CD8-positive, alpha-beta memory T cell (primary cell): ENCODE measurements at places on chromosomes 12 and 14. TPM values are rescaled to one million over a fixed set of nuclear protein-coding genes. Genes with fewer than 3 reads are reported as not detected.
A peak's percentile ranks its signal among the peaks of the same experiment; 100 is the strongest.

The CELA1 gene
- not detected for total RNA-seq

The P3H3 gene
- total RNA-seq, result 2.5 TPM

The SSPN gene
- total RNA-seq, result not detected

The MANSC1 gene
- total RNA-seq, result 0.31 TPM

The CATSPERB gene
- 1.1 TPM for total RNA-seq

The TCL1A gene
- not detected for total RNA-seq

The NR1H4 gene
- total RNA-seq, result not detected

The SINHCAF gene
- total RNA-seq, result 143 TPM

The SERPINA6 gene
- total RNA-seq, result not detected

GRCh38 chr12:30136696-30137095 lies 353.0 kb upstream of the TMTC1 start:
- DNase-seq, result no peak

DNA sequence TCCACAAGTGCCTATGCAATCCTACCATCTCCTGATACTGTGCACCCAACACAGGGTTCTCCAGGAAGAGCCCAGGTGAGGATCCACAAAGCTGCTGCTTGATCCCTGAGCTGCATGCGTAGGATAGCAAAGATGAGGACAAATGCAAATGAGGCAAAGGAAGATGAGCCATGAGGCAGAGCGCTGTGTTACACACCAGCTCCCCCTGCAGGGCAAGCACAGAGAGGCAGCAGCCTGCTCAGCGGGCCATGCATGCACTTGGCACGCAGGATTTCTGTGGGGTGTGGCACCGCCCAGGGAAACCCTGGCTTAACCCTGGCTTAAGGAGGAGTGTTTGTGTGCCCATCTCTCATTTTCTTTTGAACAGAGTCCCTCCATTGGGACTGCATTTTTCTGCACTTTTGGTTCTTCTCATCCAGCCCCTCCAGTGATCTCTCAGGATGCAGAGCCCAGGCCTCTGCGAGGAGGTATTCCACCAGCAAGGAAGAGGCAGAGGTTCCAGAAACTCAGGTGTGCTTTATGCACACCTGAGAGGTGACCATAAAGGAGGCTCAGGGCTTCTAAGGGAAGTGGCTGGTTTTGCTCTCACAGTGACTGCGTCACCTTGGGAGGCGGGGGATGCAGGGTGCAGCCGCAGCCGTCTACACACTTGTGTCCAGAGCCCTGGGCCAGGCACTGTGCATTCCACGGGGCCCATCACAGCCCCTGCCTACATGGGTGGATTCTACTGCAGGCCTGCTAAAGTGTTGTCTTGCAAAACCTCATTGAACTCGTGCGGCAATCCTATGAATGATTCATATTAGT lies 973.3 kb upstream of the TMEM132C start:
- DNase-seq, result peak; percentile 8

- no peak for DNase-seq
Observed at GRCh38 chr12:64122154-64122553, 99.9 kb downstream of the KICS2 start.

DNA sequence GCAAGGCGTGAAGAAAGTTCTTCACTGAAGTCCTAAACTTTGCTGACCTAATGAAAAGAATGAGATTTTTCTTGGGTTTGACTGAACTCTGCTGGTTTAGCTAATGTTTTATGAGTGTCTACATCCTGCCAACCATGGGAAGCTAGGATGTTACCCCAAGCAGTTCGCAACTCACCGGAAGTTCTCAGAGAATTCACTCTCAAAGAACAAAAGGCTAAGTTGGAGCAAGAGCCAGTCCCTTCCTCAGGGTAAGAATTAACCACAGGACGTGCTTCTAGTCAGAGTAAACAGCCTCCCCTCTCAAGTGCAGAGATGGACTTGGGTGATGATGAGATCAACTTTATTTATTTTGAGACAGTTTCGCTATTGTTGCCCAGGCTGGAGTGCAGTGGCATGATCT lies 37.3 kb downstream of the TCHP start:
- no peak for DNase-seq

DNA sequence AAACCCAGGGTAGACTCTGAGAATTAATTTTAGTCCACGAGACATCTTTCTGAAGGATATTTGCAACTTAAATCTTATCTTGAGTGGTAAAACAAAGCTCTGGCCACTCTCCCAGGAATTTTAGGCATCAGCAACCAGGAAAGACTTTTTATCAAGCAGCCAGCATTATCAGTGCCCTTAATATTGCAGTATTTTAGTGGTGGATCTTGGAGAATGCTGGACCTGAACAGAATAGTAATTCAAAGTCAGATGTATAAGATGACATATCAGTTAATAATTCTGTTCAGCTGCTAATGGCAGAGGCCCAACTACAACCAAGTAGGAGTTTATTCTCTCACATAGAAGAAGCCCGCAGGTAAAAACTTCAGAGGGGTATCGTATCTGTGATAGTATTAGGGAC lies 59.0 kb upstream of the CRY1 start:
- DNase-seq, result no peak

GRCh38 chr14:105398044-105398725 lies at the start of gene TEX22:
TSS of gene TEX22 (plus strand) at chr14:105398538. CDS start at chr14:105399341, 803 bp downstream.
- peak; percentile 85 for DNase-seq

DNA sequence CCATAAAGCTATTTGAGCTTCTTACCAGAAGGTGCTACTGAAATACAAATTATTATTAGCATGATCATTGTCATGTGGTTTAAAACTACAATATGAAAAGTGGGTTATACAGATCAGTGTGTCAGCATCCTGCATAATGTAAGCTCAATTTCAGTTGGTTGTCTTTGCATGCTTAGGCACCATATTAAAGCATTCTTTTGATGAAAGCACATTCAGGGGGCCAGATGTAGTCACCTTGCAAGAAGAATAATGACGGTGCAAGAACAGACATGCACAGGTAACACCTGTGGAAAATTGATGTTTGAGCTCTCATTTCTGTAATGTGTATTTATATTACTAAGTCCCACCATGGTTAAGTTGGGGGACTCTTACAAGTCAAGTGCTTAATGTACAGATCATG lies 123.9 kb downstream of the PAX9 start:
- no peak for DNase-seq

- DNase-seq, result no peak
Observed at GRCh38 chr14:20035938-20036337, at the start of gene OR4K13. TSS of gene OR4K13 (minus strand) at chr14:20036038. CDS start at chr14:20034758, 1,280 bp downstream.

DNA sequence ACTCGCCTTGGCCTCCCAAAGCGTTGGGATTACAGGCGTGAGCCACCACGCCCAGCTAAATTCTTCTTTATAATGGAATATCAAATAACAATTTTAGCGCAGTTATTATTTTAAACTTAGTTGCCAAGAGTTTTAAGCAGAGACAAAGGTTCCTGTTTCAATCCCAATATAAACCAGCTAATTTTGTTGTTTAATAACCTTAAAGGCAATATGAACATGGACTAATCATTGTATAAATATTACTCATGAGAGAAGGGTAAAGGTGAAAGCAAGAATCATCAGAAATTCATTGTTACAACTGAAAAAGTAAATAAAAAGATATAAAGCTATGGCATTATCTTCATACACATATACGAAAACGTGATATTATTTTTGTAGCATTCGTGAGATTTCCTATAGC lies 8.2 kb downstream of the DTD2 start:
- DNase-seq, result no peak

- DNase-seq, result no peak
Observed at GRCh38 chr12:14885718-14886221, at the start of gene MGP. TSS of gene MGP (minus strand) at chr12:14885854. CDS start at chr12:14885791, 63 bp downstream.

DNA sequence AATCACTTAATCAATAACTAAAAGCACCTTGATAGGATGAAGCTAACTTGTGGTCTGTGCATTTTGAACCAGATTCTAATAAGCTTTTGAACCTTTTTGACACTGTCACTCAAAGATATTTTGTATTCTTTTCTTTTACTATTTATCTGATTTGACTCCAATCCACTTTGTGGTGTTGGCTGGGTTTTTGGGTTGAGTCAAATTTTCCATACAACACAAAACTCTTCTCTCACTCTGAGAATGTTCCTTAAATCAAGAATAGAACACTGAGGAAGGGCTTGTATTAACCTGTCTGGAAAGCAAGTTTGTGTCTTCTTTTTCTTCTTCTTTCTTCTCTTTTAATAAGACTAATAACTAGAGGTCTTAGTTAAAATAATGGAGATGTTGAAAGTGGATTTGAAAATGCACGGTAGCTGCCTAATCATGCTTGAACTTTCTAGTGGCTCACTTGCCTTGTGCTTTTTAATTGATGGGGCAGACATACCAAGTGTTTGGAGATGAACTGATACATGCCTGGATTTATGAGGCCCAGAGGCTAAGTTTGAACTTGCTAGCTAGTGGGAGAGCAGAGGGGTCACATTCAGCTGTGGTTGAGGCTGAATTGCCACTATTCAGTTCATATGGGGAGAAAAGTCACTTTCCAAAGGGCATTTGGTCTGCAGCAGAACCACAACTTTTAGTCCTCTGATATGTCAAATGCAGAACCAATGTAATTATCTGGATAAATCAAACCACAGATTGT lies 93.5 kb upstream of the PTHLH start:
- DNase-seq, result no peak

DNA sequence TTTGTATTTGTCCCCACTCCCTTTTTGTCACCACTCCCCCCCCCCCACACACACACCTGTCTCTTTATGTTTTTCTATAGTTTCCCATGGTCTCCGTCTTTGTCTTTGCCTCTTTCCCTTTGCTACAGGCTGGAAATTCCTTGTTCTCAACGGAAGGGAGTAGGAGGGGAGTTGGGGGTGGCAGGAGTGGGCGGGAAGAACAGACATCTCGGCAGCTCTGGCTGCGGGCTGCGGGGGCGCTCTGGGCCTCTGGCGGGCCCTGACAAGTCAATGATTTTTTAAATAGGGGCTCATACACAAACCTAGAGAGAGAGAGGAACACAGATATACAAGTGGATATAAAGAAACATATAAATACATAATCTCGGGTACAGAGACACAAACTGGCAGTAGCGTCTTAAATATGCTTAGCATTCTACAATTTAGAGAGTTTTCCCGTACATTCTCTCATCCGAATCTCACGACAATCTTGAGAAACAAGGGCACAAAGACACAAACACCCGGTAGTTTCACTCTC lies 2.4 kb upstream of the NAB2 start:
- DNase-seq, result no peak

- DNase-seq, result no peak
Observed at GRCh38 chr14:20848316-20848954, 42.8 kb upstream of the RNASE3 start.

GRCh38 chr14:68786491-68787091 lies 6.3 kb downstream of the ZFP36L1 start:
- no peak for DNase-seq

GRCh38 chr12:39412210-39412609 lies 30.7 kb downstream of the KIF21A start:
- no peak for DNase-seq
